ENCODE measurements at places on chromosomes 2 and 18.

- no peak for DNase-seq
Measured at GRCh38 chr2:234102112-234102511, 51.6 kb downstream of the SPP2 start.

- no peak for DNase-seq
Measured at GRCh38 chr2:10169581-10169980, 47.0 kb downstream of the RRM2 start.

- no peak for DNase-seq
Measured at GRCh38 chr18:9048236-9048635, 54.3 kb upstream of the NDUFV2 start.

DNA sequence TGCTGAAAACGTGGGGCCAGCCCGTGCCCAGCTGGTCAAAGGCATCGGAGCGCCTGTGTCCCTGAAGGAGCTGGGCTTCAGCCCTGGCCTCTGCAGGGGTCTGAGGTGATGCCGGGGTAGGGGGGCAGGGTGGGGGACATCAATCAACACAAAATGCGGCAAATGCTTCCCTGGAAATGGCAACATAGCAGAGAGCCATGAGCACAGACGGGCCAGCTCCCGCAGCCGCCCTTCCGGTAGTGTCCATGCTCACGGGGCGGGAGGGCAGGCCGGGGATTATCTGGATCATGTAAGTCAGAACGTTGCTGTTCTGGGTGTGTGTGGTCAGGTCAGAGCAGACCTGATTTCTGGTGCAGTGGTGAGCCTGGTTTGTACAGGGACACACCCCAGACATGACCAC lies 56.5 kb upstream of the TWIST2 start:
- DNase-seq = no peak

DNA sequence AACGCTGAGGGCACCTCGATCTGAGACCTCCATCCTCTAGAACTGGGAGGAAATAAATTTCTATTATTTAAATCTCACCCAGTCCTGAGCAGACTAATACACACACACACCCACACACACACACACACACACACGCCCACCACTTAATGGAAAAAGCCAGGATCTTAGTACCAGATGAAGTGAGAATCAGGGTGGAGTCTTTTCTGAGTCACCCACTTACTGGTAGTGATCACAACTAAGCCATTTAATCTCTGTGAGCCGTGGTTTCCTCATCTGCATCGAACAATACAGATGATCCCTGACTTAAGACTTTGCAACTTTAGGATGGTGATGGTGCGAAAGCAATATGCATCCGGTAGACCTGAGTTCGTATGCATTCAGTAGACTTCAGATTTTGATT lies 18.6 kb downstream of the THNSL2 start:
- no peak for DNase-seq

GRCh38 chr2:237765875-237766274 lies 32.7 kb upstream of the RBM44 start:
- DNase-seq = no peak

- no peak for DNase-seq
Measured at GRCh38 chr2:9895669-9896590, 52.7 kb downstream of the TAF1B start.

DNA sequence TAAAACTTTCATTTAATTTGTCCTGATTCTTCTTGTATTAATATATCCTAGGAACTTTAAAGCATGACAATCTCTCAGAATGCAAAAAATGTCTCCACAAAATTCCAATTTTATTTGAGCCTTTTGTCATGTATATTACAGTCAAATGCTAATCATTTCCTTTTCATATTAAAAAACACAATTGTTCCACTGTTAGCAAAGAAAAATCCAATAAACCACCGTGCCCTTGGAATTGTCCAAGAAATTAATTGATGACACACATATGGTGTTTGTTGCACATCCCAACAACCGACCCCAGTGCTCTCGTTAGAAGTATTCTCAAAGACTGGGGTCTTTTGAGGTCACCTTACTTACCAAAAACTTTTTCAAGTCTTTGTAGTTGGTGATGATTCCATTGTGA lies 28.1 kb downstream of the GFPT1 start:
- no peak for DNase-seq

DNA sequence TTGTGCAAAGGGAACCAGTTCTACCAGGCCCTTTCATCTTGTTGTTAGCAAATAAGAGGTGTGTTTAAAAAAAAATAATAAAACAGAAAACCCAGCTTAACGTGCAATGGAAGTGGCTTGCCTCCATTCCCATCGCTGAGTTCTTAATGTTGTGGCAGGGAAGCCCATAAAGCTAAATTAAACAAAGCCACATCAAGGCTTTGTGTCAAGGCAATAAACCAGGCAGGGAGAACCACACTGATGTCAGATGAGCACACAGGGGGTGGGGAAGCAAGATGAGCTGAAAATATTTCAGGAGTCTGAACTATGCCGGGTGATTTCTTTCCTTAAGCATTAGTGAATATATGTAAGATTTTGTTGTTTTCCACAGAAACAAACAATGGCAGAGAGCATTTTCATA lies 73.5 kb downstream of the PHLPP1 start:
- no peak for DNase-seq

- no peak for DNase-seq
Measured at GRCh38 chr2:23607925-23608324, 222.9 kb downstream of the KLHL29 start.

- DNase-seq = no peak
Measured at GRCh38 chr2:113891265-113891959, 1.5 kb downstream of the ACTR3 start.

- no peak for DNase-seq
Measured at GRCh38 chr2:135091681-135092080, 39.6 kb downstream of the RAB3GAP1 start.

DNA sequence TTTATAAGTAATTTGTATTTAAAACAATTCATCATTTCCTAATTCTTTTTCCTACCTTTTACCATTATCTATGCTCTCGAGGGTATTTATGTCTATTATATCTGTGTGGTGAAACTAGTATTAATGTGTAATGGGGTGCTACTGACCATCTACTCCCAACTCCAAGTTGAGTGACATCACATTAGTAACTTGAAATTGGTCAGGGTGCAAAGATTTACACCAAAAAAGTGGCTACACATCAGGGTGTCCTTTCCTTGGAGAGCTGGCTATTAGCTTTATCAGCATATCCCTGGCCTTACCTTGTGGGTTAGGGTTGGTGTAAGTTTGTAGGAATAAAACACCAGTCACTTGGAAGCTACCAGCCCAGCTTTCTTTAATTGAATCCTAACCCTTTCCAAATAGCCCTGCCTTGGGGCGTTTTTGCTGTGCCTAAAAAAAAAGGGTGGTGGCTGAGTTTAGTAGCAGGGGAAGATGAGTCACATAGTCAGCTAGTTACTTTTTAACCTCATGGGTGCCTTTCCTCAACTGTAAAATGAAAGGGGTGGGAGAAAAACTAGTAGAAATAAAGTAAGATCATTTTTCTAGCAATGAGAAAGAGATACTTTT lies 14.0 kb downstream of the ANXA4 start:
- DNase-seq = no peak

DNA sequence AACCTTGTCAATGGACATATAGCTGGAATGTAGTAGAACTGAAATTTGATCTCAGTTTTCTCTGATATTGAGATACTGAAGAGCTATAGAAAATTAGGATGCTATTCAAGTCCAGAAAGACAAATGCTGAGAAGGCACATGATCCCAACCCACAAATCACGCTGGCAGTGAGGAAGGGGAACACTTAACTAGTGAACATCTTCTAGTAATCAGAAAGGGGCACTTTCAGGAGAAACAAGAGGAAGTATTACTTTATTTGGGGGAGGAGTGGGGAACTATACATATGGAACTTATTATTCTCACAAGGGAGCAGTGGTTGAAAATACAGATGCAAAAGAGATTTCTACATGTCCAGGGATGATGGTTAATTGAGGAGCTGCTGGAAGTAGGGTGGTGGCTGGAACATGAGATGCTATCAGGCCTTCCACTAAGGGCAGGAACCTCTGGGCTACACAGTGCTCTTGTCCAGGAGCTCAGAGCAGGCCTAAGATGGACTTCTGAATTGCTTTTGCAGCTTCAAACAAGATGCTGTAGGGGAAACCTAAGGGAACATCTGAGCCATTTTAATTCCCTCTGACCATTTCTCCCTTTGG lies 79.3 kb downstream of the TGFA start:
- DNase-seq = no peak

DNA sequence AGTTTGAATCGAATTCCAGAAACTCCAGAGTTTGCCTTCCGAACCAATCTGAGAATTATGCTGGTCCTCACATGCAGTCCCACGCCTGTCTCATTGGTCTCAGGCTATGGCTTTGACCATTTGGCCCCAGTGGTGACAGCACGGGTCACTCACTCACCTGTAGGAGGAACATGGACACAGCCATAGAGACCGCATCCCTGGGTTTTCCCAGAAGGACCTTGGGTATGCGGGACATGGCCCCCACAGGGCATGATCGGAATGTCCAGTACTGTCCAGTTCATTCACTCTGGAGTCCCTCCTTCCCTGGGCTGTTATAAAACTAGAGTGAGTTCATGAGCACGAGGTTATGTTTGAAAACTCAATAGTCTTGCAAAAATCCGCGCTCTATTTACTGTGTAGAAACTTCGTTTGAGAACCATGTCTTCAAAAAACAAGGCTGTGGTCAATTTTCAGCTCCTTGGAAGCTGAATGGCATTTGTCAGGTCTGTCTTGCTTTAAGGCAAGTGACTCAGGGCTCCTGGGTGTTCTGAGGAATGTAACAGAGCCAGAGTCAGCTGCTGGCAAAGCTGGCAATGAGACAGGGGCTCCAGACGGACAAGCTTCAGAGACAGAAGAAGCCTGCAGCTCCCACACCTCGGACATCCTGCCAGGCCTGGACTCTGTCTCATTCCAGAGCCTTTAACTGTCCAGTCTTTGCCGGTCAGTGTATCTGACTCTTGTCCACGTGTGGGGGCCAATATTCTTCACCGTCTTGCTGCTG lies 86.7 kb upstream of the TMEM18 start:
- no peak for DNase-seq

DNA sequence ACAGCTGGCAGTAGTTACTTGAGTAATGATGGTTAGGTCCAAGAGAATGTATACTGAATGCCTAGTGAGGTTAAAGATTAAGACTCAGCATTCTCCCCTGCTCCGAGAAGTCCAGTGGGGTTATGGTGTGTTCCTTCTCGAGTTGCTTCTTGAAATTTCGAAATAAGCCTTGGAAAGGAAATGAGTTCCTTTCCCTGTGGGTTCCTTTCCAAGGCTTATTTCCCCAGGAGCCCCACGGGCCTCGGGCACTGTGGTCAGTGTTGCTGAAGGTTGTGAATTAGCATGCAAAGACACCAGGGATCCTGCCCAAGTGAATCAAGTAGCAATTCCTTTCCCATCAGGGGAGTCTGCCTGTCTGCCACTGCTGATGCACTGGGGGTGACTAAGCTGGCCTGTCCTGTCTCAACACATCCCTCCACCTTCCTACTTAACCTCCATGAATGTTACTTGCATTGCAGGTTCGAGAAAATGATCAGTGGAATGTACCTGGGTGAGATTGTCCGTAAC lies 53.6 kb downstream of the HK2 start:
- DNase-seq = no peak

GRCh38 chr2:165126244-165126643 lies 77.6 kb downstream of the SCN3A start:
- no peak for DNase-seq

GRCh38 chr2:172964511-172965139 lies 111.0 kb upstream of the MAP3K20 start:
- no peak for DNase-seq

- DNase-seq = no peak
Measured at GRCh38 chr2:100425573-100426383, 8.3 kb upstream of the CHST10 start.

- DNase-seq = no peak
Measured at GRCh38 chr2:17813010-17813741, 3.1 kb upstream of the MSGN1 start.

GRCh38 chr2:237980751-237981150 lies 13.9 kb downstream of the UBE2F start:
- no peak for DNase-seq

- DNase-seq = no peak
Measured at GRCh38 chr2:20532634-20533437, 86.0 kb downstream of the RHOB start.

- DNase-seq = no peak
Measured at GRCh38 chr2:201908901-201909300, 102.6 kb downstream of the CDK15 start.

DNA sequence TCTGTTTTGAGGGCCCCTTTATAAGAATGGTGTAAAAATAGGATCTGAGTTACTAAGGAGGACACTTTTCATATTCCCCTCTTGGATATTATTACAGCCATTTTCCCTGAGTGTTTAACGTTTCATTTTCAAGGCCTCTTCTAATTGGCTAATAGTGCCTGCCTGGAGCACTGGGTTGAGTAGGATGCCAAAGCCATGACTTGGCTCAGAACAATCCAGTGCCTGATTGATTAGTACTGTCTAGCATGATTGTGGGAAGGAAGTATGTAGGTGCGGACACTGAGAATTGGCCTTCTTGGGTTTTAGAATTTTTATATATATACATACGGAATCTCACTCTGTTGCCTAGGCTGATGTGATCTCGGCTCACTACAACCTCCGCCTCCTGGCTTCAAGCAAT lies 66.1 kb downstream of the NAB1 start:
- DNase-seq = no peak
